ENCODE measurements at places on chromosomes 5 and 9.
A peak's percentile ranks its signal among the peaks of the same experiment; 100 is the strongest.

GRCh38 chr5:107218457-107219193 is 452.1 kb downstream of the EFNA5 start:
- DNase-seq = no peak

DNA sequence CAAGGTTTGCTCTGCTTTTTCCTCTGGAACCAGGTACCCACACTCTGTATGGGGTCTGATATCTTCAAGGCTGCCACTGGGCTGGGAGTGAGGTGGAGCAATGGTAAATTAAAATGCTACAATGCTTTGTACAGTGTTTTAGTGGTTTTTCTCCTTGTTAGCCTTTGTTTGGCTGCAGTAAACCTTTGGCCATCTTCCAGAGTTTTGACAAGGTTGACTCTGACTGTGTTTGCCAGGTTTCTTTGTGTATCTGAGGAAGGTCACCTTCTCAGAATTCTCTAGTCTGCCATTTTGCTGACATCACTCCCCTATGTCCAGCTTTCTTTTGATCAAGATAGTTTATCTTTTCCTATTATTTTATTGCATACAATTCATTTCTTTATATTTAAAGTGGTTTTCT is 11.2 kb downstream of the SPATA31D1 start:
- no peak for DNase-seq

- DNase-seq = no peak
Observed at GRCh38 chr9:137297966-137298365, 4.1 kb downstream of the NRARP start.

DNA sequence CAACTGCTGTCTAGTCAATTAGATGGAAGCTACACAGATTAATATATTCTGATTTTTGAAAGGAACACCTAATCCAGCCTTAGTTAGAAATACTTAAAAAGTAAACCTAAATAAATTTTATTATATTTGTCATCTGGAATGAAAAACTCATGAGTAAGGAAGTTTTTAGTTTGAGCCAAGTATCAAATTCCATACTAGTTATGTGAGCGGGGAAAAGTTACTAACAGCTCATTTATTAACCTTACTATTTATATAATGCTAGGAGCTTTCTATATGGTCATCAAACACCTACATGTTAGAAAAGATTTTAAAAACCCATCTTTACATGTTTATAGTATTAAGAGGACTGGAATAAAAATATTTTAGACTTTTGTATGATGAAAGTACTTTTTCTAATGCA is 41.6 kb upstream of the POU5F2 start:
- DNase-seq = no peak

DNA sequence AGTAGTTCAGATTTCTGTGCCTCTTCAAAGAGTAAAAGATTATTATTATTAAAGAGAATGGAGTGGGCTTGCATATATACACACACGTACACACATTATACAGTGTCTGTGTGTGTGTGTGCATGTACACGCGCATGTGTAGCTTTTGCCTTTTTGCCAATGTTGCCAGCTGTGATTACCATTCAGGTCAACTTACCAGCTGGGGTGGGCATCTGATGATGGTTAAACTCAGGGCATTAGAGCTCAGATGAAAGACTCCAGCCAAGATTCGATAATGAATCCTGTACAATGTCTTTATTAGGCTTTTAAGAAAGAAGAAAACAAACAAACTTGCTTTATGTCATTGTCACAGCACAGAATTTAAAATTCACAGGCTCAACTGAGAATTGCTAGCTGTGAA is 296.5 kb upstream of the DMAC1 start:
- DNase-seq = peak; percentile 61

- DNase-seq = no peak
Observed at GRCh38 chr5:83406906-83407305, 64.6 kb upstream of the VCAN start.

DNA sequence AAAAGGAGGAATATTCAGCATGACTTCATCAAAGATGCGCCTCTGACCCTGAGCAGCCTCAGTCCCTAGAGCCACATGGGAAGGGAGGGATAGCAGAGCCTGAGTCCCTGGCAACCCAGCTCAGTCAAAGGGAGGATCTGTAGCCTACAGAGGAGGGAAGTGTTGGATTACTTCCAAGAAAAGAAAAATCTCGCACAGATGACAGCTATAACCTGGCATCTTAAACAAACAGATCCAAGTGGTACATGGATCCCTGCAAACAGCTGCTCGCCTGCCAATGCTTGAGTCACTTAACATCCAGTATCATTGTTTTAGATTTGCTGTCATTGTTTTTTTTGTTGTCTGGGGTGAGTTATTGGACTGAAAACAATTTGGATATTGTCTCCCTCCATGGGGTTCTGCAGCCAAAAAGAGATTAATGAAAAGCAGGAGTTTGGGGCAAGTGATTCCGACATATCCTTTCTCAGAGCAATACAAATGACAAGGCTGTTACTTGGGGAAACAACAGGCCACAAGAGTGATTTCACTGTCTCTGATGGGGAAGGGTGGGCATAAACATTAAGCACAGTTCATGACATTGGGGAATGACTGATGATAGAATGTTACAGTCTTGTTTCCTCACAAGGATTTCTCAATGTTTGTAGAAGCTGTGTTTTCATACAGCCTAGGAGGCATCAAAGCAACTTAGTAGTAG is 153.5 kb upstream of the KIF2A start:
- DNase-seq = no peak

DNA sequence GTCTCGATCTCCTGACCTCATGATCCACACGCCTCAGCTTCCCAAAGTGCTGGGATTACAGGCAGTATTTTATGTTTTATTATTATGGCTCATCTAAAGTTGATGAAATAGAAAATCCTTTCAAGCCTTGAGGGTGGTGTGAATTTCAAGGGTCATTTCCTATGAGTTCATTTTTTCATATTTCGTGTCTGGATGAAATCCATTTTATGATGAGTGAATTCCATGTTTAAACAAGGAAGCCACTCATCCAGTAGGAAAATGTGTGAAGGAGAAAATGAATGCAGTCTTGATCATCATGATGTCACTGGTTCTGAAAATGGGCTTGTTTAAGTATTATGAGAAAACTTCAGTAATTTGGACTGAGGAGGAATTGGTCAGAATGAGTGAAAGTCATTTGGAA is 74.6 kb upstream of the ZSWIM6 start:
- no peak for DNase-seq

- no peak for DNase-seq
Observed at GRCh38 chr5:140550147-140551079, 3.0 kb downstream of the EIF4EBP3 start.

DNA sequence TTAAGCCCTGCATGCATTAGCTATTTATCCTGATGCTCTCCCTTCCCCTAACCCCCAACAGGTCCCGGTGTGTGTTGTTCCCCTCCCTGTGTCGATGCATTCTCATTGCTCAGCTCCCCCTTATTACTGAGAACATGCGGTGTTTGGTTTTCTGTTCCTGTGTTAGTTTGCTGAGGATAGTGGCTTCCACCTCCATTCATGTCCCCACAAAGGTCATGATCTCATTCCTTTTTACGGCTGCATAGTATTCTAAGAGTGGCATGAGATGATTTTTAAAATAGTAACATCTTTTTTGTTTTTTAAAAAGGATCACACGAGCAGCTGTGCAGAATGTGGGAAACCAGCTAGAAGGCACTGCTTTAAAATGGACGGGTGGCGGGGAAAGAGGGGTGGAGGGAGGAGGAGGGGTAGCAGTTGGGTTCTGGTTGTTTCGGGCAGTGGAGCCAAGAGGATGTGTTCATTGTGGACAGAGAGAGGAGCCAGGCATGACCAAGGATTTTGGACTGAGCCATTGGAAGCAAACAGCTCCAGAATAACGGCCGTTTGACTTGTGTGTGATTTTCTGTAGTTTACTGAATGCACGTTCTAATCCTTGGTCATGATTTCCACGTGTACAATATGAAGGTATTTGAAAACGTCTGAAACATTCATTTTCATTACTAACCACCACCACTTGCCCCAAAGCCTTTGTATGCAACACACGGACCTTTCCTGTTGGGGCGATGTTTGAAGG is 1.7 kb upstream of the TENT4A start:
- DNase-seq = no peak

- no peak for DNase-seq
Observed at GRCh38 chr5:119036101-119036762, 34.7 kb upstream of the DMXL1 start.

- no peak for DNase-seq
Observed at GRCh38 chr9:116975126-116975525, 288.0 kb downstream of the TRIM32 start.

GRCh38 chr9:130288926-130289690 is 23.5 kb downstream of the HMCN2 start:
- DNase-seq = no peak

GRCh38 chr9:125258160-125258785 is 3.4 kb upstream of the GAPVD1 start:
- no peak for DNase-seq

- DNase-seq = no peak
Observed at GRCh38 chr5:180289433-180289832, 2.5 kb downstream of the MAPK9 start.

GRCh38 chr5:39717176-39717897 is 292.6 kb upstream of the DAB2 start:
- DNase-seq = no peak

GRCh38 chr9:81069923-81070322 is 619.4 kb downstream of the TLE1 start:
- no peak for DNase-seq

DNA sequence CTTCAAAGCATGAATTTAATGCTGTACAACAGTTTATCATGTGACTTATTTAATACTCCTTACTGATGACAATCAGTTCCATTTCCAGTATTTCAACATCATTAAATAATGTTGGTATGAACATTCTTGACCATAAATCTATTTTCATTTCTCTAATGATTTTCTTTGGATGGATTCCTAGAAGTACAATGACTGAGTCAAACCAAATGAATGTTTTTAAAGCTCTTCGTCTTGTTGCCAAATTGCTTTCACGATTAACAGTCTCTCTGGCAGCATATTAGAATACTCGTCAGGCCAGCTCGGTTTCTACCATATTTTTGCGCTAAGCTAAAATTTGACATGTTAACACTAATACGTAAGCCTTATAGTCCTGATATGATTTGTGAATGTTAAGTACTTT is 197.0 kb downstream of the TRPM3 start:
- DNase-seq = no peak

DNA sequence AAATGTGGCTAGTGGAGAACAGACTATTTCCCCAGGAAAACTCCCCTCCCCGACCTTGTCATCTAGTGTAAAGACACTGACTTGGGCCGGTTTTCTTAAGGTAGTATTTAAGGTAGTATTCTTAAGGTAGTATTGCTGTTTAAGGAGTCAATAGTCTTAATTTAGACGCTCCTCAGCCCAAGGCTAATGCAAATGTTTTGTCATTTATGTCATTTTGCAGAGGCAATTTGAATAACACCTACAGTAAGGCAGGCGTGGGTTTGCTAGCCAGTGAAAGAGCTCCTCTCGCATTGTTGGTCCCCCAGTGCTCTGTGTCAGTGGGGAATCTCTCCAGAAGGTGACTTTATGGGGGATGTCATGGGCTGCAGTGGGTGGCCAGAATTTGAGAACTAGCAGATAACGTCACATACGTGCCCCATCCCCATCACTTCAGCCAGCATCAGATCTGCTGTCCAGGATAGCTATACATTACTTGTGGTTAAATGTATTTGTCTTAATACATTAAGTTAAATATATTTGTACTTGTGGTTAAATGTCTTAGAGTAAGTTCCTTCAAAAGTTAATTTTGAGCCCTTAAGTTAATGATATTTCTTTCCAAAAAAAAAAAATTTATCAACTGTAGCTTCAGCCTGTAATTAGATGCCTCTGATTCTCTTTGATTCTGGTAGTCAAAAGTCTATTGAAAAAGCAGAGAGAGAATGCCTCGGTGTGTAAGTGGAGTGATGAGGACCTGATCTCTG is 2.6 kb downstream of the PPP1R26 start:
- no peak for DNase-seq

DNA sequence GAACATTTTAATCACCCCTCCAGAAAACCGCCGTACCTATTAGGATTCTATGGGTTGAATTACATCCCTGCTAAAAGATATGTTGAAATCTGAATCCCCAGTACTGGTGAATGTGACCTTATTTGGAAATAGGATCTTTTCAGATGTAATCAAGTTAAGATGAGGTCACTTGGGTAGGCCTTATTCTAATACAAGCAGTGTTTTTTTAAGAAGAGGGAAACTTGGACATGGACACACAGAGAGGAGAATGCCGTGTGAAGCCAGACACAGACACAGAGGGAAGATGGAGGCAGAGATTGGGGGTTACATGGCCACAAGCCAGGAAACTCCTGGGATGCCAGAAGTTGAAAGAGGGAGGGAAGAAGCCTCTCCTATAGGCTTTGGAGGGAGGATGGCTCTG is 183.5 kb downstream of the GNA14 start:
- no peak for DNase-seq

GRCh38 chr9:33932078-33932807 is 115.3 kb downstream of the UBE2R2 start:
- DNase-seq = no peak

GRCh38 chr5:137689306-137689705 is 46.6 kb downstream of the KLHL3 start:
- DNase-seq = no peak

GRCh38 chr9:73183917-73184861 is 32.5 kb downstream of the ANXA1 start:
- DNase-seq = no peak

GRCh38 chr5:139446956-139447779 is 7.8 kb upstream of the DNAJC18 start:
- DNase-seq = no peak

- DNase-seq = no peak
Observed at GRCh38 chr5:139767960-139768359, 27.6 kb upstream of the PSD2 start.

GRCh38 chr9:87461256-87461655 is 36.4 kb upstream of the DAPK1 start:
- DNase-seq = no peak

DNA sequence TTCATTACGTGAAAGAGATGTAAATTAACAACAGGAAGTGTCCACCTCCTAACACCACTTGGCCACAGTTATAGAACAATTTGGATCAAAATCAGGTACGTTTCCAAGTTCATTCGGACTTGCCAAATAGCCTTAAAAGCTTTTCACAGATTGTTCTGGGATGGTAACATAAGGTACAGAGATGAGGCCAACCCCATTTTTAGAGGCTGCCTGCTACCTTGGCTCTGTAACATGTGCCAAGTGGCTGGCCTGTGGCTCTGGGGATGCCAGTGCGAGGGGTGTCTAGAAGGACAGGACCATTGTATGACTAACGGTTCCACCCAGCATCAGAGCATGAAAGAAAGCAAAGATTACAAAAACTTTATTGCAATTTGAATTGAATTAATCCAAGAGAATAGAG is 91.0 kb downstream of the LHFPL2 start:
- no peak for DNase-seq

DNA sequence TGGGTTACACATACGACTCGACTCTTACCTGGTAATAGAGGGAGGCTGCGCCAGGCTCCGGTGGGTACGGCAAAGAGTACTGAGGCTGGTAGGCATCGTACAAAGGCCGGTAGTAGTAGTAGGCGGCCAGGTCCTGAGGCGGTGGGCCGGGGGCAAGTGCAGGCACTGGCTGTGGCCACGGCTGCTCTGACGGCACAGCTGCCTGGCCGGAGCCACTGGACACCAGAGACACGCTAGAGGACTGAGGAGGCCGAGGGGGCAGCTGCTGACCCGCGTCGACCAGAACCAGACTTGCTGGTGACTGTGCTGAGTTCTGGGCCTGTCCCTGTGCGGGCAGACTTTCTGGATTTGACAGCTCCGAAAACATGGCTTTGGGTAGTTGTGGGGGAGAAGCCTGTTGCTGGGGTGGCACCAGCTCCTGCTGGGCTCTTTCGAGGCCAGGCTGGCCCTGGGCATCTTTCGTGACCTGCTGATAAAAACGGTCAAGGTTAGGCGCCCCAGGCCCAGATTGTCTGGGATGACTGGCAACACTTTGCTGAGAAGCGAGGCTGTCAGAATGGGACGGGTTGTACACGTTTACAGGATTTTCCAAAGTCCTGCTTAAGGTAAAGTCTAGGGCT is 8.7 kb downstream of the SEC16A start:
- DNase-seq = no peak

Measured in NCI-H1930 (cell line).